ENCODE measurements at places on chromosomes 7 and 10.
A peak's percentile ranks its signal among the peaks of the same experiment; 100 is the strongest.

GRCh38 chr7:116284390-116284789, 74.1 kb downstream of the TES start:
- DNase-seq = no peak
- H3K27me3 ChIP-seq = no peaks in the 10 kb centered on the region
- no peak overlapping the region for H3K27ac ChIP-seq
- no peak overlapping the region for H3K4me3 ChIP-seq
- no peaks in the 10 kb centered on the region for H3K36me3 ChIP-seq

- no peak overlapping the region for H3K4me3 ChIP-seq
- peak; percentile 77 for DNase-seq
- no peaks in the 10 kb centered on the region for H3K27me3 ChIP-seq
- H3K27ac ChIP-seq = peak overlapping the region; percentile 69
- H3K4me1 ChIP-seq = peaks cover 35% of the 10 kb centered on the region
- H3K36me3 ChIP-seq = no peaks in the 10 kb centered on the region
Measured at GRCh38 chr7:144019457-144019856, 19.3 kb downstream of the OR6B1 start.

GRCh38 chr7:91082038-91082437, 182.2 kb upstream of the FZD1 start:
- no peak overlapping the region for H3K27ac ChIP-seq
- H3K27me3 ChIP-seq = no peaks in the 10 kb centered on the region
- no peak for DNase-seq

- no peak overlapping the region for H3K27ac ChIP-seq
- no peaks in the 10 kb centered on the region for H3K27me3 ChIP-seq
Measured at GRCh38 chr10:53361281-53361680, 588.7 kb upstream of the MBL2 start.

GRCh38 chr7:147524726-147525250, 1065.8 kb upstream of the C7orf33 start:
- no peaks in the 10 kb centered on the region for H3K36me3 ChIP-seq
- peaks cover 7% of the 10 kb centered on the region for H3K4me1 ChIP-seq
- DNase-seq = no peak
- no peak overlapping the region for H3K27ac ChIP-seq
- H3K4me3 ChIP-seq = no peak overlapping the region

- no peak for DNase-seq
- no peaks in the 10 kb centered on the region for H3K27me3 ChIP-seq
- H3K27ac ChIP-seq = no peak overlapping the region
- no peaks in the 10 kb centered on the region for H3K4me1 ChIP-seq
- no peak overlapping the region for H3K4me3 ChIP-seq
Measured at GRCh38 chr7:38565289-38565688, 65.9 kb downstream of the AMPH start.

DNA sequence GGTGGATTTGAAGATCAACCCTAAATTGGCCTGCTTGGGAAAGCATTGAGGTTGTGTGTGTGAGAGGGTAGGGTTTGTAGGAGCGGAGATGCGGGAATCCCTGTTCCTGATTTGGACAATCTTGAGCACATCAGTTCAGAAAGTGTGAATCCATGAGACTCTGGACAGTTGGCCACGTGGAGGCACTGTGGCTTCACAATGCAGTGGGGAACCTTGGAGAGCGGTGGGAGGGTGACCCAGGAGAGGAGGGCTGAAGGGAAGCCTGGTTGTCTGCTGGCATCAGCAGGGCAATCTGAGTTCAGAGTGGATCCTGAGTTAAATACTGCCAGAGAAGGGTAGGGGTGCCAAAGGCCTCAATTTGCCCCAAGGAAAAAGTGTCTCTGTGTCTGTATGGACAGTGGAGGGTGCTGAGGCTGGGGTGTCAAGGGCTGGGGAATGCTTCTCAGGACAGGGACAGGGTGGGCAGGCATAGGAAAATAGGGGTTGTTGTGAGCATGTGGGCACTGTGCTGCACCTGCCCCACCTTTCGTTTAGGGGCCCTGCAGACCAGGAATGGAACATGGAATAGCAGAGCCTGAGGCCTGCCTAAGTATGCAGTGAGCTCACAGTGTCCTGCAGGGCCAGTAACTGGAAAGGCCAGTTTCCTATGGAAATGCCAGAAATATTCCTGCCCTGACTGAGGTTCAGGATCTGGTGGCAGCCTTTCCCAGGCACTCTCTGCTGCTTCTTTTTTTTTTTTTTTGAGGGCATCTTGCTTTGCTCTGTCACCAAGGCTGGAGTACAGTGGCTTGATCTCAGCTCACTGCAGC, 162.9 kb upstream of the PRSS58 start:
- H3K27me3 ChIP-seq = no peaks in the 10 kb centered on the region
- H3K4me1 ChIP-seq = no peaks in the 10 kb centered on the region
- DNase-seq = peak; percentile 35
- H3K4me3 ChIP-seq = no peak overlapping the region
- H3K27ac ChIP-seq = no peak overlapping the region

GRCh38 chr10:21300551-21300950, 224.9 kb downstream of the SKIDA1 start:
- H3K27me3 ChIP-seq = no peaks in the 10 kb centered on the region
- DNase-seq = no peak
- peak overlapping the region; percentile 3 for H3K27ac ChIP-seq
- no peaks in the 10 kb centered on the region for H3K36me3 ChIP-seq
- peaks cover 31% of the 10 kb centered on the region for H3K4me1 ChIP-seq

DNA sequence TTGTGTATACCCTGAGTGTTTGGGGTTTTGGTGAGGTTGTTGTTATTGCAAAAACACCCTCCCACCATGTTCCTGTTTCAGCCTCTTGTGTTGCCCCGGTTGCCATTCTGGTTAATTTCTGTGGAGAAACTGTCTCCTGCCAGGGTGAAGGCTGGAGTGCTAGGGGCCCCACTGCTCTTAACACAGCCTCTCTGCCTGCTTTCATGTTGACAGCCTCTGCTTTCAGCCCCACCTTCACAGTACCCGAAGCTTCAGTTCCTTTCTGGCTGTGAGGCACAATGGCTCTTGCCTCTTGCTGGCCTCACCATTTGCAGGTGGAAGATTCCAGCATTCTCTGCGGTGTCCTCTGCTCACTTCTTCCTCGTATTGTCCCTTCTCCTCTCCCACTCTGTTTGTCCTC, 19.2 kb downstream of the SLC18A2 start:
- no peak for DNase-seq
- H3K27me3 ChIP-seq = no peaks in the 10 kb centered on the region
- no peaks in the 10 kb centered on the region for H3K4me1 ChIP-seq

GRCh38 chr10:7532723-7533498, 122.1 kb upstream of the SFMBT2 start:
- H3K4me1 ChIP-seq = no peaks in the 10 kb centered on the region
- H3K4me3 ChIP-seq = no peak overlapping the region
- H3K27ac ChIP-seq = no peak overlapping the region

DNA sequence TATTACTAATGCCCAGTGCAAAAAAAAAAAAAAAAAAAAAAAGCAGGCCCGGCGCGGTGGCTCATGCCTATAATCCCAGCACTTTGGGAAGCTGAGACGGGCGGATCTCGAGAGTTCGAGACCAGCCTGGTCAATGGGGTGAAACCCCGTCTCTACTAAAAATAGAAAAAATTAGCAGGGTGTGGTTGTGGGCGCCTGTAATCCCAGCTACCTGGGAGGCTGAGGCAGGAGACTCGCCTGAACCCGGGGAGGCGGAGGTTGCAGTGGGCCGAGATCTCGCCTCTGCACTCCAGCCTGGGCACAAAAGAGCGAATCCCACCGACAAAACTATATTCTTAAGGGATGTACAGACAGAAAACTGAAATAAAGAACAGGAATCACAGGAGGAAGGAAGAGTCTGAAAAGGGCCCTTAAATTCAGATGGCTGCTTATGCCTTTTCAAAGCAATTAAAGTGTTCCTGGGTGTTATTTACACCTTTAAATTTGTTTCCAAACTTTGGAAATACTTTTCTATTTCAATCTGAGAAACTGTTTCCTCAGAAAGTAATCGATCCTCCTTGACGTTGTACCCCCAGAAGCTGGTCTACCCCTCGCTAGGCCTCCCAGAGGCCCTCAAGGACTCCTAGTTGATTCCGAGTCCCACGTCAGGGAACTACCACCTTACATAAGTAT, 2.0 kb upstream of the KMT2E start:
- peak overlapping the region; percentile 100 for H3K27ac ChIP-seq
- DNase-seq = peak; percentile 23
- H3K4me1 ChIP-seq = peaks cover 50% of the 10 kb centered on the region
- no peaks in the 10 kb centered on the region for H3K27me3 ChIP-seq

DNA sequence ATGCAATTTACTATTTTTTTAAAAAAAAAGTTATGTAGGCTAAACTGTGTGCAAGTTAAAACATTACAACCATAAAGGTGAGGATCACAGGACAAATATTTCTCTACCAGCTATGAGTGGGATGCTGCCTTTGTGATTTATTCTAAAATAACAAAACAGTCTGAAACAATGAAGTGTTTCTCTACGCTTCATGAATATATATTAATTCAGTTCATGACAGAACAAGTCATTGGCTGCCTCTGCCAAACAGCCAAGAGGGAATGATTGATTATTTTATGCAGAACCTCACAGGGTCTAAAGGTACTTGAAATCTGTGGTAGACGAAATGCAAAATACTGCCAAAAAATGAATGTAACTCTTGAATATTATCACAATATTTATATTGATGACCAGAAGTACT, 29.0 kb upstream of the SOSTDC1 start:
- H3K27ac ChIP-seq = no peak overlapping the region
- no peaks in the 10 kb centered on the region for H3K36me3 ChIP-seq
- DNase-seq = no peak
- H3K27me3 ChIP-seq = no peaks in the 10 kb centered on the region
